ENCODE measurements at places on chromosomes 11 and 22. TPM values are rescaled to one million over a fixed set of nuclear protein-coding genes. Genes with fewer than 3 reads are reported as not detected.

- no peaks in the 10 kb centered on the region for H3K27me3 ChIP-seq
- no peak overlapping the region for H3K27ac ChIP-seq
- H3K4me3 ChIP-seq = no peak overlapping the region
- peaks cover 46% of the 10 kb centered on the region for H3K4me1 ChIP-seq
Measured at GRCh38 chr11:86034710-86035109, 34.2 kb downstream of the PICALM start.

DNA sequence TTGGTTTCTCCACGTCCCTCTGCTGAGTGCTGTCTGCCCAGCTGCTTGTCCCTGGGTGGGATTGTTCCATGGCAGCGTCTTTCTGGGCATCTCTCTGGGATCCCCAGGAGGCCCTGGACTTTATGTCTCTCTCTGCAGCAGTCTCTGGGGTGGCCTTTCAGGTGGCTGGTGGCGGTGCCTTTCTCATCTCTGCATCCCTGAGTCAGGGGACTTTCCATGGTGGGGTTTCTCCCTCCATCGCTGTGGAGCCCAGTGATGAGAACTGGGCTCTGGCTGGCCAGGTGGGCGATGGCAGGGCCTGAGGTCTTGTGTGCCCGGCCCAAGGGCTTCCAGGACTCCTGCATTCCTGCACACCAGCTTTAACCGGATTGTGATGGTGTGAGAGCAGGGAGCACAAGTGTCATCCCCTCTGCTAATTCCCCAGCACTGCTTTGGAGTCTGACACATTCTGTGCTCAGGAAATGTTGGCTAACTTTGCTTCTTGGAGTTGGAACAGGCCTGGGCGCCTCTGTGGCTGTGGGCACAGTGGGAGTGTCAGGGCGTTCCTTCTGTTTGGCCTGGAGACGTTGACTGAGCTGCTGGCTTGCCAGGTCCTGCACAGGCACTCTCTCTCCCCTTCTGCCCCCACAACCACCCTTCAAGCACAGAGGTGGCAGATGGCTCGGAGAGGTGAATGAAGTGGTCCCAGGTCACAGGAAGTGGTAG lies 27.9 kb downstream of the FAM83F start:
- no peaks in the 10 kb centered on the region for H3K27me3 ChIP-seq
- H3K36me3 ChIP-seq = no peaks in the 10 kb centered on the region
- no peaks in the 10 kb centered on the region for H3K4me1 ChIP-seq
- H3K4me3 ChIP-seq = no peak overlapping the region
- no peak overlapping the region for H3K27ac ChIP-seq

- peak; percentile 34 for DNase-seq
- H3K36me3 ChIP-seq = peaks cover 2% of the 10 kb centered on the region
- H3K4me3 ChIP-seq = no peak overlapping the region
- H3K27ac ChIP-seq = no peak overlapping the region
Measured at GRCh38 chr22:31861226-31861840, 83.0 kb upstream of the YWHAH start.

Gene FGF4
- not detected for total RNA-seq

- no peak for DNase-seq
- no peaks in the 10 kb centered on the region for H3K27me3 ChIP-seq
- H3K36me3 ChIP-seq = no peaks in the 10 kb centered on the region
- H3K27ac ChIP-seq = no peak overlapping the region
- no peak overlapping the region for H3K4me3 ChIP-seq
Measured at GRCh38 chr11:44973632-44974401, 23.1 kb upstream of the TP53I11 start.

- no peak for DNase-seq
- H3K27me3 ChIP-seq = no peaks in the 10 kb centered on the region
- H3K27ac ChIP-seq = no peak overlapping the region
- H3K4me1 ChIP-seq = no peaks in the 10 kb centered on the region
Measured at GRCh38 chr11:8723711-8724110, 41.1 kb downstream of the RPL27A start.

GRCh38 chr11:129895126-129896041 lies at the start of gene NFRKB:
NFRKB (minus strand) TSS chr11:129895578; CDS start chr11:129892849, 2,729 bp downstream.
- peaks cover 27% of the 10 kb centered on the region for H3K4me1 ChIP-seq
- peak within 1 kb of the TSS; percentile 87 for H3K4me3 ChIP-seq
- peak within 1 kb of the TSS; percentile 79 for H3K27ac ChIP-seq
- peak; percentile 83 for DNase-seq

GRCh38 chr11:68528630-68529029 lies 68.1 kb downstream of the PPP6R3 start:
- no peaks in the 10 kb centered on the region for H3K27me3 ChIP-seq
- peak; percentile 33 for DNase-seq
- peaks cover 79% of the 10 kb centered on the region for H3K4me1 ChIP-seq

- H3K27ac ChIP-seq = no peak overlapping the region
- no peak for DNase-seq
- no peak overlapping the region for H3K4me3 ChIP-seq
- peaks cover 3% of the 10 kb centered on the region for H3K4me1 ChIP-seq
- H3K36me3 ChIP-seq = peaks cover 1% of the 10 kb centered on the region
Measured at GRCh38 chr11:73493956-73494598, 103.8 kb downstream of the FAM168A start.

- no peak for DNase-seq
- peaks cover 56% of the 10 kb centered on the region for H3K27me3 ChIP-seq
- H3K36me3 ChIP-seq = no peaks in the 10 kb centered on the region
- no peak overlapping the region for H3K27ac ChIP-seq
- H3K4me3 ChIP-seq = no peak overlapping the region
Measured at GRCh38 chr11:70075836-70076235, 2.3 kb upstream of the ANO1 start.

DNA sequence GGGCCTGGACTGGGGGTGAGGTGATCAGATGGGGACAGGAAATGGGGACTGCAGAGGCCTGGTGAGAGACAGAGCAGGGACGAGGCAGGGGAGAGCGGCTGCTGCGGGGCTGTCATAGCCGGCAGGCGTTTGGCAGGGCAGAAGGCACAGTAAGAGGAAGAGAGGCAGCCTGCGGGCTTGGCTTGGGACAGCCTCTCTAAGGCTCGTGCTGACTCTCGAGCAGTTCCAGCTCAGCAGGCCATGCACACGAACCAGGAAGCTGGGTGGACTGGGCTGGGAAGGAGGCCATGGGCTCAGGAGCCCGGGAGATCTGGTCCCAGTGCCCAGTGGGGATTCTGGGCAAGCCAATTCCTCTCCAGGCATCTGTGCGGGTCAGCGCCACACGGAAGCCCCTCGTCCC lies 19.6 kb upstream of the EIF3D start:
- H3K4me1 ChIP-seq = peaks cover 3% of the 10 kb centered on the region
- no peak overlapping the region for H3K27ac ChIP-seq
- H3K27me3 ChIP-seq = peaks cover 16% of the 10 kb centered on the region
- H3K4me3 ChIP-seq = no peak overlapping the region
- DNase-seq = no peak
- H3K36me3 ChIP-seq = no peaks in the 10 kb centered on the region

Gene HBG2
- total RNA-seq = not detected

GRCh38 chr11:83299681-83300080 lies 13.5 kb upstream of the CCDC90B start:
- DNase-seq = no peak
- no peaks in the 10 kb centered on the region for H3K4me1 ChIP-seq
- H3K4me3 ChIP-seq = no peak overlapping the region

Gene PATE2
- total RNA-seq = not detected

Gene OR8D1
- not detected for total RNA-seq

Gene ADM
- 0.31 TPM for total RNA-seq

GRCh38 chr11:134521452-134522289 lies 109.6 kb upstream of the B3GAT1 start:
- no peak overlapping the region for H3K27ac ChIP-seq
- peaks cover 5% of the 10 kb centered on the region for H3K27me3 ChIP-seq
- no peaks in the 10 kb centered on the region for H3K36me3 ChIP-seq
- H3K4me1 ChIP-seq = no peaks in the 10 kb centered on the region
- no peak for DNase-seq
- H3K4me3 ChIP-seq = no peak overlapping the region

GRCh38 chr11:75474878-75475766 lies 42.1 kb upstream of the KLHL35 start:
- peak overlapping the region; percentile 83 for H3K27ac ChIP-seq
- H3K4me1 ChIP-seq = peaks cover 16% of the 10 kb centered on the region
- H3K36me3 ChIP-seq = no peaks in the 10 kb centered on the region
- DNase-seq = peak; percentile 81
- no peaks in the 10 kb centered on the region for H3K27me3 ChIP-seq

GRCh38 chr11:124738713-124739478 lies 846 bp upstream of the NRGN start:
- peaks cover 2% of the 10 kb centered on the region for H3K27me3 ChIP-seq
- peaks cover 8% of the 10 kb centered on the region for H3K4me1 ChIP-seq
- no peaks in the 10 kb centered on the region for H3K36me3 ChIP-seq

Gene HTR3B
- total RNA-seq = not detected

DNA sequence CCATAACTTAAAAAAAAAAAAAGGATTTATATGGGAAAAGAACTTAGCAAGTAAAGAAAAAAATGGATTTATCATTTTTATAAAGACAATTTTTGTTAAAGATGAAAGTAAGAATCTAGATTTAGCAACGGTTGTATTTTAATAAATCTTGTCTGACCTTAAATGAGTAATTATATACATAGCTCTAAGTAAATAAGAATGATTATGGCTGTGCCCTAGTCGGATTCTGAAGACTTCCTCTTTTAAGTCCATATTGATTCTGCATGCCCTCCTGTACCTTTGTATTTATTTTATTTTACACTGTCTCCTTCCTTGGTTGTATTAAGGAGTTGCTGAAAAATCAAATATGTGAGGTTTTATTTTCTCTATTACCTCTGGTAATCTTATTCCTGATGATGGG lies 7.1 kb downstream of the RBX1 start:
- no peak overlapping the region for H3K27ac ChIP-seq
- peaks cover 16% of the 10 kb centered on the region for H3K4me1 ChIP-seq
- no peaks in the 10 kb centered on the region for H3K27me3 ChIP-seq
- H3K36me3 ChIP-seq = peaks cover 28% of the 10 kb centered on the region
- H3K4me3 ChIP-seq = no peak overlapping the region

Gene MYRF
- 0.27 TPM for total RNA-seq

DNA sequence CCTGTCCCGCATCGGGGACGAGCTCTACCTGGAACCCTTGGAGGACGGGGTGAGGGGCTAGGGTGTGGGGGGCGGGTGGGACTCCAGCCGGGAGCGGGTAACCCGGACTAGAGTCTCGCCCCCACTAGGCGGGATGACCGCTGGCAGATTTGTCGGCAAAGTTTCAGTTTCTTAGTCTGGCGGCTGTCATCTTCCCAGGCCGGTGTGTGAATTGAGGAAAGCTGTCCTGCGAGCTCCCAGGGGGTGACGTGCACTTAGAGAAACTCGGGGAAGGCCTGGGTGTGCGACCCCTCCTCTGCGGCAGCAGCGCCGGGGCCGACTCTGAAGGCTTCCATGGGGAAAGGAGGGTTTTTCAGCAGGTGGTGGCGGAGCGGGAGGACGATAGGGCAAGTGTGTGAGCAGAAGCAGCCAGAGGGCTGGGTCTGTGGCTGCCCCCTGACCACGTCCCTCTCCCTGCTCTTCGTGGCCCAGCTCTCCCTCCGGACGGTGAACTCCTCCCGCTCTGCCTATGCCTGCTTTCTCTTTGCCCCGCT lies 463 bp downstream of the RAD9A start:
- peak overlapping the region; percentile 86 for H3K4me3 ChIP-seq
- H3K27ac ChIP-seq = peak overlapping the region; percentile 51
- H3K4me1 ChIP-seq = peaks cover 36% of the 10 kb centered on the region
- H3K27me3 ChIP-seq = no peaks in the 10 kb centered on the region

- H3K27ac ChIP-seq = no peak overlapping the region
- peaks cover 58% of the 10 kb centered on the region for H3K36me3 ChIP-seq
- H3K4me3 ChIP-seq = no peak overlapping the region
Measured at GRCh38 chr11:70421123-70421522, 22.8 kb downstream of the CTTN start.

DNA sequence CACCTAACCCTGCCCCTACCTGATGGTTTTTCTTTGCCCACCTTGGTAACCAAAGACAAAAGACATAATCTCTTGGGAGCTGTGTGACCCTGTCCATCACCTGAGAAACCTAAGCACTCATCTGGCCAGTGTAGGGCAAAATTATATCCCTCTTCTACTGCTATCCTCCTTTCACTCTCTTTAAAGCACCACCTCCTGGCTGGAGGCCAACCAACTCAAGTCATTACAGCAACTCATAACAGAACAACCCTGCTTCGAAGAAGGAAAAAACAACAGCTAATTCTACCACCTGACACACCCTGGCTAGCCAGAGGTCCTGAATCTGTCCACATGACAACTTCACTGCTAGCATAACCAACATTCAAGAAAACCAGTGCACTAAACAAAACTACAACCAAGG lies 45.5 kb downstream of the GAS2 start:
- H3K4me1 ChIP-seq = peaks cover 2% of the 10 kb centered on the region
- H3K4me3 ChIP-seq = no peak overlapping the region
- H3K27ac ChIP-seq = no peak overlapping the region
- no peaks in the 10 kb centered on the region for H3K27me3 ChIP-seq

- no peak overlapping the region for H3K27ac ChIP-seq
- H3K4me3 ChIP-seq = no peak overlapping the region
- H3K36me3 ChIP-seq = no peaks in the 10 kb centered on the region
- peaks cover 25% of the 10 kb centered on the region for H3K27me3 ChIP-seq
- peak; percentile 59 for DNase-seq
- peaks cover 10% of the 10 kb centered on the region for H3K4me1 ChIP-seq
Measured at GRCh38 chr22:39543095-39543494, 10.5 kb upstream of the RPS19BP1 start.

Gene HSCB
- 12.7 TPM for total RNA-seq

- H3K27me3 ChIP-seq = no peaks in the 10 kb centered on the region
- no peaks in the 10 kb centered on the region for H3K4me1 ChIP-seq
- no peak overlapping the region for H3K4me3 ChIP-seq
- no peaks in the 10 kb centered on the region for H3K36me3 ChIP-seq
- DNase-seq = no peak
- H3K27ac ChIP-seq = no peak overlapping the region
Measured at GRCh38 chr22:48520884-48521588, 1306.6 kb downstream of the BRD1 start.

Gene CALCA
- not detected for total RNA-seq

DNA sequence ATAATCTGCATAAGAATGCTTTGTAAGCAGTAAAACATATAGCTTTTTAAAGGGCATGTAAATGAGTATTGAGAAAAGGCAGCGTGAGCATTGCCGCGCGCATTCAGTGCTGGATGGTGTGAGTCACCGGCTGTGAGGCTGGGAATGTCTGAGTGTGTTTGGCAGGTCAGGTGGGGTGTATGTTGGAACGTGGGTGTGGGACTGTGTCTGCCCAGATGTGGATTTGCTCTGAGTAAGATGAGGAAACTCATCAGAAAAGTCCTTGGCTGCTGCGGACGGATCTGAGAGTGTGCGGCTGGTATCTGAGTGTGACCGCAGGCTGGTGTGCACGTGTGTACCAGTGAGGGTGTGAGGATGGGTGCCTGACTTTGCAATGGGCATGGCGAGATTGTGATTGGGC lies 66.2 kb upstream of the NECTIN1 start:
- no peak for DNase-seq
- H3K36me3 ChIP-seq = no peaks in the 10 kb centered on the region
- H3K27ac ChIP-seq = no peak overlapping the region

GRCh38 chr22:27992294-27993165 lies 73.5 kb upstream of the PITPNB start:
- no peak for DNase-seq
- no peaks in the 10 kb centered on the region for H3K36me3 ChIP-seq
- no peak overlapping the region for H3K27ac ChIP-seq
- no peaks in the 10 kb centered on the region for H3K27me3 ChIP-seq
- no peaks in the 10 kb centered on the region for H3K4me1 ChIP-seq

All from activated naive CD4-positive, alpha-beta T cell treated with anti-CD3 and anti-CD28 coated beads for 36 hours (primary cell).